ENCODE measurements at places on chromosomes 3 and 15.
A peak's percentile ranks its signal among the peaks of the same experiment; 100 is the strongest.

DNA sequence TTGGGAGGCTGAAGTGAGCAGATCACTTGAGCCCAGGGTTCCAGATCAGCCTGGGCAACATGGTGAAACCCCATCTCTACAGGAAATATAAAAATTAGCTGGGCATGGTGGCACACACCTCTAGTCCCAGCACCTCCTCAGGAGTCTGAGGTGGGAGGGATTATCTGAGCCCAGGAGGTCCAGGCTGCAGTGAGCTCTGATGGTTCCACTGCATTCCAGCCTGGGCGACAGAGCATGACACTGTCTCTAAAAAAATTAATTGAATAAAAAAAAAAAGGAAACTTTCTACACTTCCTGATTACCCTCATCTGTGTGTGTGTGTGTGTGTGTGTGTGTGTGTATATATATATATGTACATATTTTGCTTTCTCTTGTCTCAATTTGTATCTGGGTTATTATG, 31.4 kb downstream of the DIPK2A start:
- no peak for DNase-seq

DNA sequence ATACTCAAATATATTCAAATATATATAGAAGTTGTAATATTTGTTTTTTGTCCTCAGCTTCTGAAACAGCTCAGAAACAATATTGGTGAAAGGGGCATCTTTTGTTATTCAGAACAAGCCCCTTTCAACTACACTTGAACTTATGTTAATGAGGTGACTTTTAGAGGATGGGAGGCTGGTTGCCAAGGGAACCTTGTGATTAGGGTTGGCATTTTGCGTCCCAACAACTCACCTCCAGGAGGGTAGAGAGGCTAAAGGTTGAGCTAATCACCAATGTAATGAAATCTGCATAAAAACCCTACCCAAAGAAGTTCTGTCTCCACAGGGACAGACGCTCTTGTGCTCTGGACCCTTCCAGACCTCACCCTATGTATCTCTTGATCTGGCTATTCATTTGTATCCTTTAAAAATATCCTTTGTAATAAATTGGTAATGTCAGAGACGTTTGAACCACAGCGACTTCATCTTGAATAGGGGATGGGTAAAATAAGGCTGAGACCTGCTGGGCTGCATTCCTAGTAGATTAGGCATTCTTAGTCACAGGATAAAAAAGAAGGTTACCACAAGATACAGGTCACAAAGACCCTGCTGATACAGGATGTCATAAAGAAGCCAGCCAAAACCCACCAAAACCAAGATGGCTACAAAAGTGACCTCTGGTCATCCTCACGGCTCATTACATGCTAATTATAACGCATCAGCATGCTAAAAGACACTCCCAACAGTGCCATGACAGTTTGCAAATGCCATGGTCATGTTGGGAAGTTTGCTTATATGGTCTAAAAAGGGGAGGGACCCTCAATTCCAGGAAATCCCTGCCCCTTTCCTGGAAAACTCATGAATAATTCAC, 111.1 kb downstream of the FMN1 start:
- no peak for DNase-seq

DNA sequence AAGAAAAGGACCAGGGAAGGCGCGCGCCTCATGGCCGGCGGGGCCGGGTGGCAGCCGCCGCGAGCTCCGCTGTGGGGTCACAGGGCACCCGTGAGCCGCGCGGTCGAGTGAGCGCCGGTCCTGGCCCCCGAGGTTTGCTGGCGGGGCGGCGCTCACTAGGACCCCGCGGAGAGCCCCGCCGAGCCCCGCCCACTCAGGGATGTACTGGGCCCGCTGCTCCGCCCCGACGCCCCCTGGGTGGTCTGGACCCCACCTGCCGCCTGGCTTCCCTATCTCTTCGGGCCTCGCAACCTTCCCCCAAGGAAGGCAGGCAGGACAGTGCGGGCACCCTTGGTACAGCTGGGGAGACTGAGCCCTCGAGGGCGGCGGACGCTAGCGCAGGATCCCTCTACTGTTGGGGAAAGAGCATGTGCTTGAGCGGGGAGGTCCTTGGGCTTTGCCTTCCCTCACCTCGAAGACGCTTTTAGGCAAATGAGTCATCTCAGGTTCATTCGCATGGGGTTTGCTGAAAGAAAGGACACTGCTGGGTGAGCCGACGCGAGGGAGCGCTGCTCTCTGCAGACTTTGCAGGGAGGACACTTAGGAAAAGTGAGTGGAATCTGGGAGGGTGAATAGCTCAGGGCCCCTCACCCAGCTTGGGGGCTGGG, at the start of gene CHRNB4:
Gene CHRNB4 (minus strand): TSS at position 109 of the 647 bp plus-strand sequence. CDS start 77 bp downstream, at position 32.
- DNase-seq = no peak

DNA sequence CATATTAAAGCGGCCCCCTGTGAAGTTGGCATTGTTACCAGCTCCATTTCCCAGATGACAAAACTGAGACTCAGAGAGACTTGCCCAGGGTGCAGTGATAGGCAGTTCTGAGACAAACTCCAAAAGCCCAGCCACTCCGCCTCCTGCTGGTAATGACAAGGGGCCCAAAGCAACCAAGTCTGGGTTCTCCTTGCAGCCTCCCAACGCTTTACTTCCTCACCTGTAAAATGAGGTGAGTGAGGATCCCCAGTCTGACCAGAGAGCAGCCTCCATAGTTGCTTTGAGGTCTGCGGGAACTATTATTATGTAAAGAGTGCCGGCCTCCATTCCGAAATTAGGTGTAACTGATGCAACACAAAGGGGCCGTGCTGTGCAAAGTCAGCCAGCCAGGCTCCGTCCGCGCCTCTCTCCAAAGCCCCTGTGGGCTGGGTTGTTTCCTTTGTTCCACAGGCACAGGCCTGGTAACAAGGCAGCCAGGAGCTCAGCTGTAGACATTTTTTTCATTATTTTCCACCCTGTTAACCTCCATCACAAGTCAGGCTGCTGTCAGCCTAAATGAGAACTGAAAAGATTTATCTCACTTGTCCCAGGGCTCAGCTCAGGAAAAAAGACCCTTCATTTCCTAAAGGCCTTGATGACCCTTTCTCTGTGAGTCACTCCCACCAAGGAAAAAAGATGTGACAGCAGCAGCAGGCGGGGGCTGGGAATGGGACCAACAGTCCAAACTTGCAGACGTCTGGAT, 139.1 kb upstream of the RAD18 start:
- DNase-seq = no peak

GRCh38 chr3:185685231-185686035, 99.3 kb downstream of the SENP2 start:
- no peak for DNase-seq

DNA sequence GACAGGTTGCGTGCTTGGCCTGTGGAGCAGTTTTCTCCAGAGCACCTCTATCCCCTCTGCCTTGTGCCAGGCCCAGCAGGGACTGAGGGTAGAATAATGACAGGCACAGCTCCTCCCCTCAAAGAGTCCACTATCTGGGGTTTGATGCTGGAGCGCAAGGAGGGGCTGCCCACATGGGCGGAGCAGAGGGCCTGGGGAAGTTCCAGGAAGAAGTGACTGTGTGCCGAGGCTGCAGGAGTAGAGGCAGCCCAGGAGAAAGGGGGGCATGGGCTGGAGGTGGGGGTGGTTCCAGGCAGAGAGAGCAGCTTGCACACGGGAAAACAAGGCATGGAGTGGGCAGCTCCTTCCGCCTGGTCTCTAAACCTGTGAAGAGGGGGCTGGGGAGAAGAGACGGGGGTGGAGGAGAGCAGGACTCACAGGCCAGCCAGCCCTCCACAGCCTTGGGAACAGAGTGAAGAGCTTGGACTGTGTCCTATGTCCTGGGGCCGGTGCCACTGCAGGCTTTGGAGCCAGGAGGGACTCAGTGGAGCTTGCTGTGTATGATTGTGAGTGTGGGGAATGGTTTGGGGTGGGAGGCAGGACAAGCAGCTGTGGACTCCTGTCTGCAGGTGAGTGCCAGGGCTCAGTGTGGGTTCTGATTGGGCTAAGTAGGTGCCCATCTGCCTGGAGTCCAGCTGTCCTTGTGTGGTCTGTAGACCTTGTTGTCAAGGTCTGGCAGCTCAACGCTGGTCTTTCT, 48.1 kb downstream of the APBA2 start:
- no peak for DNase-seq

- no peak for DNase-seq
Observed at GRCh38 chr3:172047567-172048115, 8.3 kb downstream of the FNDC3B start.

GRCh38 chr15:50943638-50944037, 35.2 kb downstream of the AP4E1 start:
- no peak for DNase-seq

GRCh38 chr3:10683106-10683505, 132.9 kb upstream of the SLC6A11 start:
- DNase-seq = no peak

DNA sequence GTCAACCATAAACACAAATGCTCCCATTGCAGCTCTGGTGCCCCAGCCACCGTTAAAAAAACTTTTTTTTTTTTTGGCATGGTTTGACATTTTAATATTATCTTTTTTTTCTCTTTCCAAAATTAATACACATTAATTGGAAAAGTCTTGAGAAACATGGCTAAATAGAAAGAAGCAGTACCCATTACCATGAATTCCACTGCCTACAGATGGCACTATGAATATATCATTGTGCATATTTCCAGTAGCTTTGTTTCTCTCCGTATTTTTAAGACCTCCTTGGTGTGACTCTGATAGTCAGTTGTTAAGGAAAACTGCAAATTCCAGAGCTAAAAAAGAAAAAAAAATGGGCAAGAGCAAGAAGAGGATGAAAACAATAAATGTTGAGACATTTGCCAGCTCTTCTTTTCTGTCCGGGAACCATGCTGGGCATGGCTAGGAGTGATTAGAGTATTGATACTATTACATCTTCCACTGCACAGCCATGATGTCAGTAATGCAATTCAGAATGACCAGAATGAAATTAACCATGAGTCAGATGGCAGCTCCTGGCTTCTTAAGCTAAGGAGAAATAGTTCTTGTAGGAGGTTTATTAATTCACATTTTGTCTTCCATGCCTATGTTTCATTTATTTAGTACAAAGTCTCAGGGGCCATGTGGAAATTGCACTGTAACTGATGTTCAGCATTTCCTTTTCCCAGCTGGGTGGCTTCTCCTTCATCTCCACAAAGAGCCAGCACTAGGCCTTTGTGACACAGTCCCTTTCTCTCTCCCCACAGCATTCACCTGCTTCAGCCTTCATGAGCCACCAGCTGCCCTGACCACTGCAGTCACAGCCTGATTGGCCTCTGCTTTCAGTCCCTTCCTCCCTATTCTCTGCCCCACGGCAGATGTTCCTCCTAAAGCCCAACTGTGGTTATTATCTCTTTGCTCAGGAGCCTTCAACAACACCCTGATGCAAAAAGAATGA, 31.8 kb downstream of the SLC7A14 start:
- no peak for DNase-seq

- DNase-seq = no peak
Observed at GRCh38 chr3:113625834-113626233, 70.6 kb downstream of the USF3 start.

DNA sequence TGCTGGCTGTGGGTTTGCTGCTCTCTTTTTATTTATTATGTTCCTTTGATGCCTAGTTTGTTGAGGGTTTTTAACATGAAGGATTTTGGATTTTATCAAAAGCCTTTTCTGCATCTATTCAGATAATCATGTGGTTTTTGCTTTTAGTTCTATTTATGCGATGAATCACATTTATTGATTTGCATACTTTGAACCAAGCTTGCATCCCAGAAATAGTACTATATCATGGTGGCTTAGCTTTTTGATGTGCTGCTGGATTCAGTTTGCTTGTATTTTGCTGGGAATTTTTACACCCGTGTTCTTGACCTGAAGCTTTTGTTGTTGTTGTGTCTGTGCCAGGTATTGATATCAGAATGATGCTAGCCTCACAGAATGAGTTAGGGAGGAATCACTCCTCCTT, 48.4 kb downstream of the MCTP2 start:
- DNase-seq = no peak

- no peak for DNase-seq
Observed at GRCh38 chr3:37666618-37667017, 195.1 kb upstream of the CTDSPL start.

DNA sequence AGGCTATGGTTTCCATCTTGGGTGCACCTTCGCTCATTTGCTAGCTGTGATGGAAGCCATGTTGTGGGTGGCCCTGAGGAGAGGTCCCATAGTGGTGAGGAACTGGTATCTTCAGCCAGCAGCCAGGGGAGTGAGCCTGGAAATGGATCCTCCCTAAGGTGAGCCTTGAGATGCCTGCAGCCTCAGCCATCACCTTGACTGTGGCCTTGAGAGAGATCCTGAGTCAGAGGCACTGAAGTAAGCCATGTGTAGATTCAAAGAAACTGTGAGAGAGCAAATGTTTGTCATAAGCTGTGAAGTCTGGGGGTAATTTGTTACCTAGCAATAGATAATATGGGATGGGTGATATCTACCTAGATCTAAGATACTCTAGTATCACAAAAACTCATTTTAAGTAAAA, 105.3 kb downstream of the SNRK start:
- peak; percentile 19 for DNase-seq

DNA sequence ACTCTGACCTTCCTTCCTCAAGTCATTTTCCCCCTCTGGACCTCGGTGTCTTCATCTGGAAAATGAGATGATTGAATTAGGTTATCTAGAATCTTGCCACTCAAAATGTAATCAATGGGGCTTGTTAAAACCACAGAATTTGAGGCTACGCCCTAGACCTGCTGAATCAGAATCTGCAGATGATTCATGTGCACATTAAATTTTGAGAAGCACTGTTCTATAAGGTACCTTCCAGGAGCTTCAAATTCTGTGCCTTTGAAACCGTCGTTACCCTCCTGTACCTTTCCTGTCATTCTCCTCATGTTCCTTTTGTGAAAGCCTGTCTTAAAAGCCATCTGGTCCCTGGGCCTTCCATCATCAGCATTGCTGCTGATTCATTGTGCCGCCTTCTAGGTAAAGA, 172.4 kb upstream of the TOPAZ1 start:
- no peak for DNase-seq

DNA sequence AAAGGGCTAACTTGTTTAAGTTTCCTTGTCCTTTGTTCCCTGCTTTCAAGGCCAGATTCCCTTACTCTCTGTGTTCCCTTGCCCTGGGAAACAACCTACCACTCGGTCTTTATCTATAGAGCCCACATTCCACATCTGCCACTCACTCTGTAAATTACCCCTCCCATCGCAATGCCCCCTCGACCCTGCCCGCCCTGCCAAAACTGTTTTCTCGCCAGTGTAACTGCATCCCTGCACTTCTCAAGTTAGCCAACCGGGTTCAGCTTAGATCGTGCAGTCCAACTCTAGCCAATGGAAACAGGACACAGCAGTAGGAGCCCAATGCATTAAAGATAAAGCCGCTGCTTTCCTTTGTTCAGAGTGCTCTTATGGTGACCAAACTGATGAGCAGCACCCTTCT, 263.6 kb downstream of the TBL1XR1 start:
- no peak for DNase-seq

DNA sequence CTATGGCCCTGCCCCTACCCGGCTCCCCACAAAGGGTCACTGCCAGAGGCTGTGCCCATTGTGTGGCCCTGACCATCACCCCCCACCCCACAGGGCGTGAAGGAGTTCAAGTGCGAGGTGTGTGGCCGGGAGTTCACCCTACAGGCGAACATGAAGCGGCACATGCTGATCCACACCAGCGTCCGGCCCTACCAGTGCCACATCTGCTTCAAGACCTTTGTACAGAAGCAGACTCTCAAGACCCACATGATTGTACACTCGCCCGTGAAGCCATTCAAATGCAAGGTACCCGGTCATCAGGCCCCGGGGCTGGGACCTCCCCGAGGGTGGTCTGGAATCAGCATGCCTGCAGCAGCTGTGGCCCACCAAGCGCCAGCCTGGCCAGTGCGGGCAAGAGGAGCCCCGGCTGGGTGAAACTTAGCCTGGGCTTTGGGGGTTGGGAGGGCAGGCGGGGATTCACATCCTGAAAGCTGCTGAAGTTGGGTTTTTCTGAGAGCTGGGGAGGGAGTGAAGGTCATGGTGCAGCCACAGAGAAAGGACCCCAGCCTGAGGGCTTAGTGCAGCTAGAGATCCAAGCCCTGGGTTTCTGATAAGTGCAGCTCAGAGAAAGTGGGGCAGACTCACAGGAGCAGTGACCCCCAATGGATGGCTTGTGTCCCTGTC, 29.2 kb downstream of the IDH2 start:
- DNase-seq = no peak

Data from T-helper 2 cell (primary cell).